ENCODE measurements at places on chromosomes 7 and 10.

GRCh38 chr7:47873762-47874161 is 74.5 kb downstream of the PKD1L1 start:
- DNase-seq: no peak

DNA sequence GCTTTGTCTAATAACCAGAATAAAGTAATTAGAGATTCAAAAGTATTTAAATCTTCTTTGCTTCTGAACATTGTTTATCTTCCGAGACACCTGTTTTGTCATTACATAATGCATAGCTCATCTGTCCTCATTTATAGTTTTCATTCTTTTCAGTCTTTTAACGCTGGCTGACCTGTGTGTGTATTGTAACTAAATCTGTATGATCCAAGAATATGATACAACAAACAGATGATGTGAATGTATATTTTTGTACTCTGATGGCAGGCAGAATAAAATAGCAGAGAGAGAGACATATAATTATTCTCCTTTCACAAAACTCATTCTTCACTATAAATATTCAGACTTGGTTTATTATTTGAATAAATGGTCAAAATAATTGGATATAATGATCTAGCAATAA is 80.6 kb downstream of the ORC5 start:
- no peak for DNase-seq

DNA sequence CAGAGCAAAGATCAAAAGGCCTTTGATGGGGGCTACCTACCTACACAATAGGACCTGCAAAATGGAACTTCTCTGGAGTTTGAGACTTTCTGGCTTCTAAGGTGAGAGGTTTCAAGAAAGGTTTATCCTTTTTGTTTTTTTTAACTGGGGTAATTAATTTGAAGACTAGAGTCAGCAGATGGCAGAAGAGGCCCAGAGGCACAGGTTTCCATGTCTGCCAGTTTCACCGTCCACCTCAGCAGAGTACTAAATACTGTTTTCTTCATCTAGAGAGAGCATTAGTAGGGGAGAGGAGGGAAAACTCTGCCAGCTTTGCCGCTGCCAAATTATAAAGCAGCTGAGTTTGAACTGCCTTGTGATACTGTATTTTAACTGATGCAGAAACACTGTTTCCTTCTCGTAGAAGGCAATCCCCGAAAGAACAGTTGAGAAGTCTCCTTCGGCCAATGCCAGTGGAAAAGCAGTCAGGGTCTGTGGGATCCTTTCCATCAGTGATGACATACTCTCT is 138.7 kb downstream of the SLC25A13 start:
- DNase-seq: no peak

GRCh38 chr10:48365668-48366067 is 59.2 kb downstream of the MAPK8 start:
- no peak for DNase-seq

DNA sequence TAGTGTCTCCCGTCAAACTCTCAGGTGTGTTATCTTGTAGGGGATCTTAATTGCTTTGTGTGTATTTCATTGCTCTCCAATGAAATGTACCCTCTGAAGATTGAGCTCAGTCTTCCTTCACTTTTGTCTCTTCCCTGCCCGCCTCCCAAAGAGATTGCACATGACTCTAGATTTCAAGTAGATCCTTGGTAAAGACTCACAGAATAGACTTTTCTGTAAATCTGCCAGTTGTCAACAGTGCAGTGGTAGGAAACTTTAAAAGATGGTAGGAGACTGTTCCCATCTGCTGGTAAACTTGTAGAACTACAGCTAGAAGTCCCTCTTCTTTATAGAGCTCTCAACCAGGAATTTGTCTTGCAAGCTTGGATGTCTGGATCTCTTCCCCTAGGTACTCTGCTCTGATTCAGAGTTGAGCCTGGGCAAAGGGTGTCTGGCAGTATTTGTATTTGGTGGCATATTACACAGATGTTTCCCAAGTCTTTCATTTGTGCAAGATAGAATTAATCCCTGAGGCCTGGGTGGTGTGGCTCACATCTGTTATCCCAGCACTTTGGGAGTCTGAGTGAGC is 9.6 kb downstream of the CCL26 start:
- no peak for DNase-seq

DNA sequence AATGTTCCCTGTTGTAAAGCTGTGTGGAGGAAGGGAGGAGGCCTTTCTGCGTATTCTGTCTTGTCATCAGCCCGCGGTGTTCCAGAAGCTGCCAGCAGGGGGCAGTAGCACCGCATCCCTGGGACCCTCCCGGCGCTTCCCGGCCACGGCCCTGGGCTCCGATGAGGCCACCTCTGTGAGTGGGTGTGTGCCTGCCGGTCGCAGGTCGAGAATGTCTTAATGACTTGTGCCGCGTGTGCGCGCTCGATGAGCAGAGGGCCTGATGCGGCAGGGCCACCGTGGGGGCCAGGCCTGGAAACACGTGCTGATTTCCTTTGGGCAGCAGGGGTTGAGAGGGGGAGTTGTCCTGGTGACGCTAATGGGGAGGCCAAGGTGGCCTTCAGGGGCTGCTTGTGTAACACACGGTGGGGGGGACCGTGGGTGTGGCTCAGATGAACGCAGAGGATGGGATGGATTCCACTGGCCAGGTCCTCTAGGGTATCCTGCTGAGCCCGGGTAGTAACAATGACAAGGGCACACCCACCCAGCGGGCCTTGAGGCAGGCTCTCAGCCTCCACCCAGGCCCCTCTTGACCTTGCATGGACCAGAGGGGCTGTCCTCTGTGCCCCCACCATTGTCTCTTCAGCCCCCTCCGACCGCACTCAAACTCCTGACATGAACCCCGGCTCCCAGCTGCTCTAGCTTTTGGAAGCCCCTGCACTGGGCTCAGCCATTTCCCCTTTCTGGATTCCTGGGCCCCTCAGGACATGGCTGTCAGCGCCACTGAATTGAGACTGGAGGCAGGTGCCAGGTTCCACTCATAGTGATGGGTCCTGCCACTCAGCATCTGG is 135.9 kb upstream of the PODXL start:
- no peak for DNase-seq

GRCh38 chr10:44865289-44865671 is 45.9 kb upstream of the TMEM72 start:
- DNase-seq: no peak

GRCh38 chr10:36336315-36336714 is 694.2 kb upstream of the FZD8 start:
- DNase-seq: no peak

- no peak for DNase-seq
Observed at GRCh38 chr7:70710011-70710480, 421.9 kb upstream of the GALNT17 start.

GRCh38 chr10:3142146-3142875 is 30.3 kb downstream of the PITRM1 start:
- DNase-seq: no peak
